ENCODE measurements at places on chromosomes 3 and 15.

GRCh38 chr15:62895905-62896316, 146.6 kb upstream of the TPM1 start:
- DNase-seq = no peak

GRCh38 chr3:56375654-56376053, 92.6 kb downstream of the ERC2 start:
- no peak for DNase-seq

GRCh38 chr3:161295325-161295724, 74.2 kb downstream of the NMD3 start:
- no peak for DNase-seq

DNA sequence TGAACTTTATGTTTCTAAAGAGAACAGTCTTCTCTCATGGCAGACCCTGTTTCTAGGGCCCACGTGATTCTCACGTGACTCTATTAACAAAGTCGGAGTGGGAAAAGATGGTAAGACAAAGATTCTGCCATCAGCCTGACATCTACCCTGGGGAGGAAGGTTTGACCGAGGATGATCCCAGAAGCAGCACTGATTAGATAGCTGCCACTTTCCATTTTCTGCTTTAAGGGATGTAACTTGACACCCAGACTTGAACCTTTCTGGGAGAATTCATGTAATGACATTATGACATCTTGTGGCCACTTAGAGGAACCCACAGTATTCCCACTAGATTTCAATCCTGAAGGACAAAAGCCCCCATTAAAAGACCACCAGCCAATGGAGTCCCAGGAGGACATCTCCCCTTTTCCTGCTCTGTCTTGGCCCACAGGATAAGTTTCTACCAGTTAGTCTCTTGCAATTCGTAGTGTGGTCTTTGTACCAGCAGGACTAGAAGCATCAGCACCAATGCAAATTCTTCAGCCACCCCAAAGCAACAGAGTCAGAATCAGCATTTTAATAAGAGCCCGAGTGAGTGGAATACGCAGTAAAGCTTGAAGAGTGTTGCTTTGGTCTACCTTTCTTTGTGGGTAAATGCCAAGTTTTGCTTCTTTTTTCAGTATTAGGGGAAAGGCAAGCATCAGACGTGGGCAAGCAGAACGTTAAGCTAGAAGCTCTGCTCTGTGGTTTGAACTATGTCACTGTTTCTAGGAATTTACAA, 480.5 kb upstream of the PROK2 start:
- DNase-seq = no peak

GRCh38 chr15:48717458-48717857, 71.9 kb upstream of the FBN1 start:
- no peak for DNase-seq
